AG10803 (cell line): ENCODE measurements at places on chromosomes 12 and 14.

DNA sequence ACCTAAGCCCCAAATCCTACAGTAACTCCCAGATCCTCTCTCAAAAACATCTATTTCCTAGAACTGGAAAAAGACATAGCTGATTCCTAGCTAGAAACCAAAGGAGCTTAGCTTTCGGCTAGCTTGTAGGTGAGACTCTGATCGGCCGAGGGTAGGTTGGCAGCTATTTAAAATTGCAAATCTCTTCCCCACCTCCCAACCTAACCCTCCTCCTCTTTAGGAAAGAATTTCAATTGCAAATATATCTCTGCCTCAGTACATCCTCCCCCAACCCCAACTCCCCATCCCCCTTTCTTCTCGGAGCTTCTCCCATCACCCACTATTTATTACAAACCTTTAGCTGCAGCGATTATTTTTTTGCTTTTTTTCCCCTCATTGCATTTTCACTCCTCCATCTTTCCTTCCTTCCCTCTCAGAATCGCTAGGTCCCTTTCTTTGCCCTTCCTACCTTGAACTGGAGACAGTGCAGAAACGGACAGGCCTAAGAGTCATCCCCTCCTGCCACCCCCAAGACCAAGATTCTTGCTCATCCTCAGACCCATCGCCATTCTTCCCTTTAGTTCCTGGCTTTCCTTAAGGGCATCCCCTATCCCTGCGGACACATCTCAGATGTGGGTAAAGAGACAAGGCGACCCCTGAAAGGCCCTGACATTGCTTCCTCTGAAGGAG is 13.4 kb downstream of the ZFHX2 start:
- DNase-seq, result no peak

DNA sequence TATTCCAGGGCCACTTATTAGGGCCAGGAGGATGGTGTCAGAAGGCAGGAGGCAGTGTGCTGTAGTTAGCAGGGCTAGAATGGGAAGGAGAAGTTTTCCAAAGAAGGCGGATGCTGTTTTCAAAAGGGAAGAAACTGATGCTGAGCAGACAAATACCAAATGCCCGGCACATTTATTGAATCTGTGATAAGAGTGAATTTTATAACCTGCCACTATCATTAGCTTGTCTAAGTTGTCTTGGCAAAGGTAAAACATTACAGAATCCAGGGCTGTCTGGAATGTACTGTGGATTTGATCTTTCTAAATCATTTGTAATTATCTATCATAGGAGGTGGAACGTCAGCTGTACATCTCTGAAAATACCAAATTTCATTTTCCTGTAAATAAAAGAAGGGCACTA is 40.8 kb downstream of the NDUFA12 start:
- no peak for DNase-seq

- peak; percentile 89 for DNase-seq
Observed at GRCh38 chr12:64682572-64683277, 72.4 kb downstream of the RASSF3 start.

DNA sequence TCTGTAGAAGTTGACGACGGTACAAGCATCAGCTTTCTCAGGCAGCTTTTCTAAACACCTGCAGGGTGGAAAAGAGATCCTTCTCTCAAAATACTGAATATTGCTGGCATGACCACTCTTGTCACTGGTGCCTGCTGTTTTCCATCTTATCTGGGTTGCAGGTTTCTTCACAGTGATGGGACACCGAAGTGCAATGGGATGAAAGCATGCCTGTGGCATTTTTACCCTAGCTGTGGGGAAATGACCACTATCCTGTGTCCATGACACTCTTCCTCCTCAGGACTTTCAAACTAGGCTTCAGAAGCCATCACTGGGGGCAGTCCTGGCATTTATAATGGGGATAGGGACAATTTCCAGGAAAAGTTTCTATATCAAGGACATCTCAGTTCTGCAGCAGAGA is 98.5 kb downstream of the ETV6 start:
- DNase-seq, result no peak

GRCh38 chr12:66662729-66663128 is 16.1 kb downstream of the GRIP1 start:
- peak; percentile 30 for DNase-seq

- DNase-seq, result no peak
Observed at GRCh38 chr12:41558671-41559070, 370.6 kb downstream of the PDZRN4 start.

- DNase-seq, result peak; percentile 15
Observed at GRCh38 chr14:45251912-45252311, 1.1 kb downstream of the MIS18BP1 start.

DNA sequence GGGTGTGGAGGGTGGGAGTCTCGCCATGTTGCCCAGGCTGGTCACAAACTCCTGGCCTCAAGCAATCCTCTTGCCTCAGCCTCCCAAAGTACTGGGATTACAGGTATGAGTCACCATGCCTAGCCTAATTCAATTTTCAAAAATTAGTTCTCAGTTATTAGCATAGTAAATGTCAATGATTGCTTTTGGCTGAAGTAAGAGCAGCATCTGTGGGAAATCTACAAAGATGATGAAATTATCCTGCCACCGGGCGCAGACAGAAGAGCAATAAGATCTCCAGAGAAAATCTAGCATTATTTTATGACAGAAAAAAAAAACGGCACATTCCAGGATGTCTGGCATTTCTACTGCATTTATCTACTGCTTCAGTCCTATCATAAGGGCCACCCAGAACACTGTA is 97.9 kb upstream of the DAAM1 start:
- DNase-seq, result peak; percentile 63

- no peak for DNase-seq
Observed at GRCh38 chr12:113306382-113306781, 28.5 kb downstream of the SLC8B1 start.

- DNase-seq, result no peak
Observed at GRCh38 chr14:21735639-21736307, 62.2 kb upstream of the OR4E1 start.

DNA sequence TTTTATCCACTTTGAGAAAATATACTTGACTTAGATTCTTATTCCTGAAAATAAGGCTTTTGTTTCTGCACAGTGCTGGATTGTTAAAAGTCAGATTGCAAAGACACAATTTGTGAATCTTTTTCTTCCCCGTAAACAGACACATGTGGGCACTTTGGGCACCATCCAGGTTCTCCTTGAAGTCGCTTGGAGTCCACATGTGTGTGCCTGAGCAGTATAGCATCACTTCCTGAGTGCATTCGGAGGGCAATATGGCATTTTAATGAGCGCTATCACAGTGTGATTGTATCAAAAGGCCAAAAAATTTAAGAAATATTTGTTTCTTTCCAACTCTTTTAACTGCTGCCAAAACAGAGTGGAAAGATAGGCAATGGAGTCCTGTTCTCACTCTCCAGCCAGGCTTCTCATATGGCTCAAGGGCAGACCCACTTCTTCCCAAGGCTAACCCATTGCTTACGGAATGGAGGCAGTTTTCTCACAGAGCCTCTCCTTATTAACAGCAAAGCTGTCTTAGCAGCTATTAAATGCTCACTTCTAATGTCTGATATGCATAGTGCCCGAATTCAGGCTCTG is 397.1 kb downstream of the EGLN3 start:
- peak; percentile 20 for DNase-seq

DNA sequence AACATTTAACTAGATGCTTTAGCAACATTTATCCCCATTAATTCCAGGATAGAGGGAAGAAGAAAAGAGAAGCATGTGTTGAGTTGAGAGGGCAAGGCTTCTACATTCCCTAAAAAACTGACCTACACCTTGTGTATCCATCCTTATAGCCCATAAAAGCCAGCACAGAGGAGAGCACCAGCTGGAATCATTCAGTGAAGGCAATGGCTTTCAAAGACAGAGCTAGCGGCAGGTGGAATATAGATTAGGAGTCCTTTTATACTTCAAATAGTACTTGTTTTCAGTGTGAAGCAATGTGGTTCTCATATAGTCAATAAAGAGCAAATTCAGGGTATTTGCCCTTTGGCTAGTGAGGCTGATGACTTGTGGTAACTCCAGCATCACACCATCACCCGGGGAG is 94.4 kb downstream of the TBC1D30 start:
- DNase-seq, result no peak

DNA sequence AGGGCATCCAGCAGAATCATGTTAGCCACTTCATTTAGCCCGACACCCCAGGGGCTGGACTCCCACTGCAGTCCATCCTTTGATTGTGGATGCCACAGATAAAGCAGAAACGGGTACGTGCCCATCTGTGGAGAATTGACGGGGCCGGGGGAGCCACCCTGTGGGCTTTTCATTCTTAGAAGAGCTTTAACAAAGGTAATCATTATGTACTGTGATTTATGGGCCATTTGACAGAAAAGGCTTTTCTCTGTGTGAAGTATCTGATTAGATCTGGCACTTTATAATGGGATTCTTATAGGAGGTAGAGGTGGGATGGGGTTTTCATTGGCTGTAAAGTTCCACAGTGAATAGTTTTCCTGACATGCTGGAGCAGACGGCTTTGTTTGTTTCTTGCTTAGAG is 40.4 kb downstream of the AACS start:
- DNase-seq, result no peak

GRCh38 chr14:61051051-61051450 is 70.0 kb downstream of the SLC38A6 start:
- peak; percentile 51 for DNase-seq

GRCh38 chr14:46686652-46687051 is 35.1 kb upstream of the RPL10L start:
- DNase-seq, result no peak

DNA sequence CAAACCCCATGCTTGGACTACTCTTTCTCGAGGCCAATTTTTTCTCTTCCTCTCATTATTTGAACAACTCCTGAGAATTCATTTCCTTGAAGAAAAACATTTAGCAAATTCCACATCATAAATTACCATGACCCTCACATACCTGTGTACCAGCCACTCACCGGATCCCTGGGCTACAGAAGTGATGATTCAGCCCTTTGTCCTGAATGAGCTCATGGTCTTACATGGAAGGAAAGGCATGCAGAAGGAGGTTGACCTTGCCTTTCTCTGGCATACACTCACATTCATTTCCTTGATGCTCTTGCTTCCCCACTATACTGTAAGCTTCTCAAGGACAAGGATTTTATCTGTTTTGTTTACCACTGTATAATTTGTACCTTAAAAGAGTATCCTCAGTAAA is 191.5 kb downstream of the SLC5A8 start:
- DNase-seq, result peak; percentile 88

DNA sequence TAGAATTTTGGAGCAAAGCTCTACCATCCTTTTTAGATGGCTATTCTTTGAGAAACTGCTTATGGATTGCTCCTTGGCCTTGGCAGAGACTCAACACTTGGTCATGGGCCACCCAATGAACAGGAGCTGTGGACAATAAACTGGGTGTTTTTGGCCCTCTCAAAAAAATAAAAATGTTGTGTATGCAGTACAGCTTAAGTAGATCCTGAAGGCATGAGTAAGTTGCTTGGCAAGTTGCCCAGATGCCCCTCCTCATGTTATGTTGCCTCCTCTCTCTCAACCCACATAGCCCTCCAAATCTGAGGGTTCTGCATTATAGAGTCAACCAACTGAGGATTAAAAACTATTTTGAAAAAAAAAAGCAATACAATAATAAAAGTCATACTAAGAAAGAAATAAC is 124.9 kb downstream of the ATP23 start:
- no peak for DNase-seq

- peak; percentile 46 for DNase-seq
Observed at GRCh38 chr12:20194171-20194570, 174.2 kb upstream of the PDE3A start.

DNA sequence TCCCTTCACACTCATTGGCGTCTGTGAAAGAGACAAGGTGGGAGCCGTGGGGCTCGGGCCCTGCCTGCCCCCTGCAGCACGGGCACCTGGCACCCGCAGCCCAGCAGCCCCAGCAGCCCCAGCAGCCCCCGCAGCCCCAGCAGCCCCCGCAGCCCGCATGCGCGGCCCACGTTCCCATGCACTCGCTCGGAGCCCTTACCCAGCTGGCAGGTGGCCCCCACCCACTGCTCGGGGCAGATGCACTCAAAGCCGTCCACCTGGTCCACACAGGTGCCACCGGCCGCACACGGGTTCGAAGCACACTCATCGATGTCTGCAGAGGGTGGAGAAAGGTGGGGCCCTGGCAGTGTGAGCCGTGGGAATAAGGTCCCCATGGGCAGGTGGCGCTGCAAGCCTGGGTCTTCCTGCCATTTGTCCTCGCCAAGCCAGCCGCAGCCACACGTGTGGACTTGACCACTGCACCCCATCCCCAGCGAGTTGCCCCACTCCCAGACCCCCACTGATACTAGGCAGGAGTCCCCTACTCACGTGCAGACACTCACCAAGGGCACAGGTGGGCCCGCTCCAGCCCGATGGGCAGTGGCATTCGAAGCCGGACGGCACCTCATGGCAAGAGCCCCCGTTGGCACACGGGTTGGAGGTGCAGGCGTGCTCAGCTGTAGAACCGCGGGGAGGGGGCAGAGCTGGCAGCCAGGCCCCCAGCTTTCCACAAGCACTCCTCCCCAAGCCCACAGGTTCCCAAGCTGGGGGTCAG is 17.3 kb downstream of the JAG2 start:
- no peak for DNase-seq

GRCh38 chr12:51797301-51797700 is 51.2 kb downstream of the FIGNL2 start:
- DNase-seq, result no peak

DNA sequence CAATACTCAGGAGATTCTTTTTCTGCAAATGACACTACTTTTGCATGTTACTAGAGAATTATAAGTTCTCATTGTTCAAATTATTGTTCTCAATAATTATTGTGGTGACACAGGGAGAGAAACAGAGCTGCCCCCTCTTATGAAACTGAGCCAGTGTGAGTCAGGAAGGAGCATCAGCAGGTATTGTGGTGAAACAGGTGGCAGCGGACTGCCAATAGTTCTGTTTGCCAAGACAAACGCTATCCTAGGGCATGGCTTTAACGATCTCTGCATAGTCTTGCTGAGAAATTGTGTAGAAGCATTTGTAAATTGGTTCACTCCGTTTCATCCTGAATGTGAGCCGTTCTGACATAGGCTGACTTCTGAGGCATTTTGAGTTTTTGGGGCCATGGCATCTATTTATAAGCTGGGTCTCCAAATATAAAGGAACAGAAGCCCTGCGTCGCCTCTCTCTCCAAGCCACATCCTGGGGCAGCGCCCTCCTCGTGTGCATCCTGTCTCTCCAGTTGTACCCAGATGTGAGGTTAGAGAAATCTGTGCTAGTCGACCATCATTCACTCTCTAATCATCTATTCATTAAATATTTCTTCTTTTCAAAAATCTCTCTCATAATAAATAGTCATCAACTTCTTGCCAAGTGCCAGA is 15.8 kb upstream of the PPP4R4 start:
- no peak for DNase-seq
